ENCODE measurements at places on chromosomes 2 and 18.

DNA sequence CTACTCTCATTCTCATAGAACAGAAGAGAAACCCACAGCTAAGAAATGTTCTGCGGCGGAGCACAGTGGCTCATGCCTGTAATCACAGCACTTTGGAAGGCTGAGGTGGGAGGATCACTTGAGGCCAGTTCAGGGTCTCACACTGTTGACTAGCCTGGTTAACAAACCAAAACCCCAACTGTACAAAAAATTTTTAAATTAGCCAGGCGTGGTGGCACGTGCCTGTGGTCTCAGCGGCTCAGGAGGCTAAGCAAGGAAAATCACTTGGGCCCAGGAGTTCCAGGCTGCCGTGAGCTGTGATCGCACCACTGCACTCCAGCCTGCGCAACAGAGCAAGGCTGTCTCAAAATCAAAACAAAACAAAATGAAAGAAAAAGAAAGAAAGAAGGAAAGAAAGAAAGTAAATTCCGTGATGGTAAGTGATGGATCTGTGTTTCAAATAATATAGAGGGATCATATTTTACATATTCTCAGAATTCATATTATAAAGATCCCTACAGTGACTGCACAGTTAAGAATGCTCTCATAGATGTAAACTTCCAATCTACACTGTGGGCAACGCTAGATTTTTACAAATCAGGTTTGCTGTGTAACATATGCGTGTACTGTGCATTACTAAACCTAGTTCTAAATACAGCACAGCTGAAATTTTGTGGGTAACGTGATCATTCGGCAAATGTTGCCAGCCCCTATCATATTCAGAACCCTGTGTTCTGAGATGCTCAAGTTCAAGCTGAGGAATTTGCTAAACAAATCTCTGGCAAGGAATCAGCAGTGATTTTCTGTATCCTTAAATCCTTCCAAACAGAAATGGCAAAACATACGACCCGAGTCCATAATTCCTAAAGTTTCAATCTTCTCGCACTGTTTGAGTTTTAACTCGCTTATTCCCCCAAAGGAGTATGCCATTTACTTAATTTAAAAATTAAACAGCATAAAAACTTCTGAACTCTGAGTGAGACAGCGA lies 1.2 kb upstream of the RAB12 start:
- DNase-seq: no peak

DNA sequence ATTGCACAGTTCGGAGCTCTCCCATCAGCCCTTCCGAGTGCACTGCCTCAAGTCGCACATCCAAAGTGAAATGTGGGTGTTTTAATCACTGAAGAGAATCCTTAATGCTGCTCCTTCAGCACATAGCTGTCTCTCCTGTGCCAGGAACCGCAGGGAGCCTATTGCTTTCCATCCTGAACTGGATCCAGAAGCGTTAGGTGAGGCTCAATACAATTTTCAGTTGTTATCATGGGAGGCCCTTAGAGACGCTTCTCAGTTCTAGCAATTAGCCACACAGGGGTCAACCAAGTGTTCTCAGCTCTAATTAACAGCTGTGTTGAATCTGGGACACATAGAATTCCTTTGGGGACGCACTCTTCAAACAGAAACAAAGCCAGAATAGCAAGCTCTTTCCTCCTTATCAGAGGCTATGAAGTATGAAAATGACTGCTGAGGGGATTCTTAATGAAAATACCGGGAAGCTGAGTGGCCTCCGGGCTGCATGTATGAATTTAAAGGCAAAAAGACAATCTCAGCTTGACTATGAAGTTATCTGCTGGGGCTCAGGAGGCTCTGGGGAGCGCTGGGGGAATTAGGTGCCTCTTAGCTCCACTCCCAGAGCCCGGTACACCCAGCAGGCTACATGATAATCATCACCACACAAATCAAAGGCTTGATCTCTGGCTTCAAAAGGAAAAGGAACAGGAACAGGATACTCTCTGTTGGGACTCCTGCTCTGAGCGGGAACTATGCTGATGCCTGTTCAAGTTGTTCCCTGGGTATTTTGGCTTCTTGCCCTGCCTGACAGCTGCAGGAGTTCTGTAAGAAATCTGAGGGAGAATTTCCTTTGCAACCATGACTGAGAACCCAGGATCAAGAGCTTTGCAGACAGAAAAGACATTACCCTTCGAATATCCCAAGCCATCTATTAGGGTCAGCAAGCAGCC lies 55.4 kb upstream of the NCOA1 start:
- DNase-seq: no peak

DNA sequence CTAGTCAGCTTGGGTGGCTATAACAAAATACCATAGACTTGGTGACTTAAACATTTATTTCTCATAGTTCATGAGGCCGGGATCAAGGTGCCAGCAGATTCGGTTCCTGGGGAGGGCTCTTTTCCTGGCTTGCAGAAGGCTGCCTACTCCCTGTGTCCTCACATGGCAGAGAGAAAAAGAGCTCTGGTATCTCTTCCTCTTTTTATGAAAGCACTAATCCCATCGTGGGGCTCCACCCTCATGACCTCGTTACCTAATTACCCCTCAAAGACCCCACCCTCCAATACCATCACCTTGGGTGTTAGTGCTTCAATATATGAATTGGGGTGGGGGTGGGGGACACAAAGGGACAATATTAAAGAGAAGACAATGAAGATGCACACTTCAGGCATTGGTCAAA lies 67.1 kb upstream of the CCBE1 start:
- no peak for DNase-seq

DNA sequence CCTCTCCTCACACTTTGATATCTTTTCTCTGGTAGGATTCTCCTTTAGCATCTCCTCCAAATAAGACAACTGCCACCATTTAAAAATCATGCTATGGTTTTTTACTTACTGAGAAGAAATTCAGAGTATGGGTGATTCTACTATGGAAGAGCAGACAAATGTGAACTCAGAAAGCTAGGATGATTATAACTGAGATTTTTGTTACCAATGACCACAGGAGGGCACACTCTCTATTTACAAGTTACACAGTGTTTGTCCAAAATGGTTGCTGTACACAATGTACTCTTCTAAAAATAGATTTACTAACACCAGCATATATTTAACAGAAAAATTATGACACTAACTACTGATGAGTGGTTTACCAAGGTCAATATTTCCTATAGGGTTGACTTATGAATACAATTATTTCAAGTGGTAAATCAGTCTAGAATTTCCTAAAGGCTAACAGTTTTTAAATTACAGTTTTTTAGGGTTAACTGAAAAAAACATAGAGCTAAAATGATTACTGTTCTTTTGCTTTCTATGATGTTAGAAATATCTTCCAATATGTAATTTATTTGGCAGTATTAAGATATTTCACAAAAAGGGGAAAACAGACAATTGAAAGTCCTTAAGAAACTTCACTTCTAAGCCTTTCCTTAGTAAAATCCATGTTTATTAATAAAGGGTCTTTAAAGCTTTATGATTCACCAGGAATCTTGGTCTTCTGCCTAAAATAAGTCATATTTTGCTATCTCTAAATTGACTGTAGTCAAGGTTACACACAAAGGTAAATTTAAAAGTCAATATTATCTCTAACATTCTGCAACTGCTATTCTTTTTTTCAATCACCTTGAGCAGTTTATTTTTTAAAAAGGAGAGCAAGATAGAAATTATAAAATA lies 57.2 kb downstream of the MAP4K3 start:
- DNase-seq: no peak

DNA sequence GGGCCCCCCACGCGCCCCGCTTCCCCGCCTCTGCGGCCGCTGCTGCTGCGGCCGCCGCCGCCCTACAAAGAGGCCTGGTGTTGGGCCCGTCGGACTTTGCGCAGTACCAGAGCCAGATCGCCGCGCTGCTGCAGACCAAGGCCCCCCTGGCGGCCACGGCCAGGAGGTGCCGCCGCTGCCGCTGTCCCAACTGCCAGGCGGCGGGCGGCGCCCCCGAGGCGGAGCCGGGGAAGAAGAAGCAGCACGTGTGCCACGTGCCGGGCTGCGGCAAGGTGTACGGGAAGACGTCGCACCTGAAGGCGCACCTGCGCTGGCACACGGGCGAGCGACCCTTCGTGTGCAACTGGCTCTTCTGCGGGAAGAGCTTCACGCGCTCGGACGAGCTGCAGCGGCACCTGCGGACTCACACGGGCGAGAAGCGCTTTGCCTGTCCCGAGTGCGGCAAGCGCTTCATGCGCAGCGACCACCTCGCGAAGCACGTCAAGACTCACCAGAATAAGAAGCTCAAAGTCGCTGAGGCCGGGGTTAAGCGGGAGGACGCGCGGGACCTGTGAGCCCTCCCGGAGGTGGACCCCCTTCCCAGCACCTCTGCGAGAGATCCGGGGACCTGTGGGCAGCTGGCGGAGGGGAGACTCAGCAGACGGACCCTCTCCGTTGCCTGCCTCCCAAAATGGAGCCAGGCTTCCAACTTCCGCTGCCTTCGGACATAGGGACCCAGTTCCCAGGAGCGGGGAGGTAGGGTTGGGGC lies 1.9 kb downstream of the SP5 start:
- DNase-seq: no peak

GRCh38 chr2:128615571-128615970 lies 296.9 kb upstream of the HS6ST1 start:
- DNase-seq: no peak

DNA sequence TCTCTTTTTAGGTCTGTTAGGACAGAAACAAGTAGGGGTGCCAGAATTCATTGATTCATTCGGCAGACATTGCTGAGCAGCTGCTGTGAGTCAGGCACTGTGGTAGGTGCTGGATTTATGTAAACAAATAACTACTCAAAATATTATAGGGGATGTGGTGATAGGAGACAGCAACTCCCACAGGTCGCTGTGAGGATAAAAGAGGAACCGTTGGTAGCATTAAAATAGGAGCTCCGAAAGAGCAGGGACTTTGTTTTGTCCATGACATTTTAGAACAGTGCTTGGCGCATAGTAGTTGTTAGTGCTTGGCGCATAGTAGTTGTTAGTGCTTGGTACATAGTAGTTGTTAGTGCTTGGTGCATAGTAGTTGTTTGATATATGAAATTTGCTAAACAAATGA lies 29.2 kb downstream of the ATP6V1C2 start:
- no peak for DNase-seq

GRCh38 chr2:70905443-70906421 lies 30.0 kb upstream of the ATP6V1B1 start:
- DNase-seq: no peak

DNA sequence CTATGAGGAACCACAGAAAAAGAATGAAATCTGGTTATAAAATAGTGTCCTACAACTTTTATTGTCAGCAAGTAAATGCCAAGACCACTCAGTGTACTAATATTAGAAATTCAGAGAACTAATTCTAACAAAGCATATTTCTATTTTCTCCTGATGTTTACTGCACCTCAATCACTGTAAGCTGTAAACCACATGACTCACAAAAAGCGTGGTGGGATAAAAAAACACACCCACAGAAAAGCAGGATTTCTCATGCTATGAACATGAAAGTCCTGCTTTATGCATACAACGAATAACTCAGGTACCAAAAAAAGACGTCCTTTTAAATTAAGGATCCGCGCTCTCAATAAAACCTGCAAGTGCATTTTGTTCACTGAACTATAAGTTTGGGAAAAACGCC lies 797 bp downstream of the TXNL4A start:
- no peak for DNase-seq

- DNase-seq: no peak
These were observed 263.6 kb downstream of the AFF3 start for GRCh38 chr2:99878581-99879350.

DNA sequence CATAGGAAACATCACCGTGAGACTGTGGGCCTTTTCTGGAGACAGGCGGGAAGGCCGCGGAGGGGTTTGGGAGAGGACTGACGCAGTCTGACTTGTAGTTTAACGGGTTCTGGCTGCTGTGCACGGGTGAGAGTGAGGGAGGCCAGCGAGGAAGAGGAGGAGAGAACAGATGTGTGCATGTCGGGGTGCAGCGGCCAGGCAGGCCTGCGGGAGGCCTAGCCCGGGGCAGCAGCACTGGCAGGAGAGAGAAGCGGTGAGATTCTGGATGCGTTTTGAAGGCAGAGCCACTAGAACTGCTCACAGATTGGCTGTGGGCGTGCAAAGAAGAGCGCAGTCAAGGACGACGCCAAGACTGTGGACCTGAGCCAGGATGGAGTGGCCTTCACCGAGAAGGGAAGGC lies 53.9 kb downstream of the PTGR3 start:
- no peak for DNase-seq

DNA sequence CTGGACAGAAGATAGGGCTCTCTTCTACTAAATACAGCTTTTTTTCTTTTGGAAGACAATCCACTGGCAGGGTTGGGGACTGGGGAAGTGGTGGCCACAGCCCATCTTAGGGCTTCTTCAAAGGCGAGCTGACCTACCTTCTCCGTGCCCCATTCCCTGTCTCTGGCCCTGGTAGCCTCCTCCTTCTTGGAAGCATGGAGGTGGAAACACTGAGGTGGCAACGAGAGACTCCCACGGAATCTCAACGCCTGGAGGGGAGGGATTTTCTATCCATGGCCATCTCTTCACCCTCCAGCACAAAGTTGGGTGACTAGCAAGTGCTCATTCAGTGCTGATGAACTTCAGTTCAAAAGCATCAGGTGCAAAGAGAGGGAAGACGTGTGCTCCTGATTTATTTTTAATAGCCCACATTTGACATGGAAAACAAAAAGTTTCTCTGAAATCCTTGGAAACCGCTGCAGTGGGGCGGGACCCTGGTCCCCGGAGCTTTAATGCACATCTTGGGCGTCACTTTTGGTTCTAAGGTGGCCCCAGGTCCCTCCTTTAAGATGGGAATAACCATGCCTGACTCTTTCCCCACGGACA lies 633 bp upstream of the ARMC9 start:
- DNase-seq: no peak

GRCh38 chr2:120231974-120232635 lies 8.9 kb upstream of the TMEM185B start:
- DNase-seq: no peak

- no peak for DNase-seq
These were observed 101.0 kb upstream of the ZNF236 start for GRCh38 chr18:76721207-76721996.

GRCh38 chr18:28078849-28079248 lies 98.1 kb downstream of the CDH2 start:
- DNase-seq: no peak

DNA sequence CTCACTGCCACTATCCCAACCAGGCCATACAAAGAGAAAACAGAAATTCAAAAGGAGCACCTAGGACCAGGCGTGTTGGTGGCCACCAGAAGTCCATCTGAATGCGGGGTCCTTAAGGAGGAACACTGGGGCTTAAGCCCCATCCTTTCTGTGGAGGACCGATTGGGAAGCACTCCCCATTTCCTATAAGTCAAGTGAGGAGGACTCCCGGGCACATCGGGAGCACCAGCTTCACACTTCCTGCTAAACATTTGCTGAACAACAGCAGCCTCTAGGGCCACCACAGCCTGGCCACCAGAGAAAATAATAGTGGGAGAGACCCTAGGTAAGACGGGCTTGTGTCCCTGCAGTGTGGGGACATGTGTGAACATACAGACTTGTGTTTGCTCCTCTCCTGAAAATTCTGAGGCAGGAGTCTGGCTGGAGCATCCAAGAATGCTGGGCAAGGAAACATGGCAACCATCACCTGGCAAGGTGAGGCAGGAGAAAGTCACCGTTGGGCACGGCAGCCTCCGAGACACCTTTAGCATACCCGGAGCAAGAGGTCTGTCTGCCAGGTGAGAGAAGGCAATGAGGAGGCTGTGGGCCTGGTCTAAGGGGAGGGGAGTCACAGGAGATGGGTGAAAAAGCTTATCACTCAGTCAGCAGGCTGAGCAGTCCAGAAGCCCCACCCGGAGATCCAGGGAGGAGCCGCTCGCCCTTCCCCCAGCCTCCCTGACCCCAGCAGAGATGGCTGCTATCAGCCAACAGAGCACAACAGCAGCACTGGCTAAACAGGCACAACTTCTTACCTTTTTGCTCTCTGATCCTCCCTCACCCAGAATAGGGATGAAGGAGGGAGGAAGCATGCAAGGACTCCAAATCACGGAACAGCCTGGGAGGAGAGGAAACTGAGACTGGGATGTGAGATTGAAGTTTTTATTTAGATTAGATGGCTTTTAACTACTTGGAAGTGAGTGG lies 282.3 kb downstream of the EIPR1 start:
- no peak for DNase-seq

All from cortex of kidney (tissue), 1 donor.